ENCODE measurements at places on chromosomes 7 and 10.

DNA sequence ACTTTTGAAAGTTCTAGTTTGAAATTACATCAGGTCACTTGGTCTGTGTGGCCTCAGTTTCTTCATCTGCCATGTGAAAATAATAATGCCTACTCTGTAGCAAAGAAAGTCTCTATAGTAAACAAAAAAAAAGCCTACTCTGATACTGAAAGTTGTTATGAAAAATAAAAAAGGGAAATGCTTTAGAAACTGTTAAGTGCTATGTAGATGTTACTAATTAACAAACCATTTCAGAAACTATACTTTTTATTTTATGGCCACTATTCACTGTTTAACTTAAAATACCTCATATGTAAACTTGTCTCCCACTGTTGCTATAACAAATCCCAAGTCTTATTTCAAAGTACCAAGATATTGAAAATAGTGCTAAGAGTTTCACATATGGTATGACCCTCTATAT, 50.6 kb downstream of the CFTR start:
- ATAC-seq: no peak

- ATAC-seq: peak; percentile 52
Observed at GRCh38 chr7:69839782-69840181, 241.5 kb downstream of the AUTS2 start.

GRCh38 chr7:154871507-154871906, 131.4 kb downstream of the PAXIP1 start:
- ATAC-seq: no peak

- no peak for ATAC-seq
Observed at GRCh38 chr7:68183176-68183575, 1186.5 kb downstream of the TYW1 start.

GRCh38 chr10:48285710-48286109, 11.2 kb upstream of the FRMPD2 start:
- peak; percentile 51 for ATAC-seq

DNA sequence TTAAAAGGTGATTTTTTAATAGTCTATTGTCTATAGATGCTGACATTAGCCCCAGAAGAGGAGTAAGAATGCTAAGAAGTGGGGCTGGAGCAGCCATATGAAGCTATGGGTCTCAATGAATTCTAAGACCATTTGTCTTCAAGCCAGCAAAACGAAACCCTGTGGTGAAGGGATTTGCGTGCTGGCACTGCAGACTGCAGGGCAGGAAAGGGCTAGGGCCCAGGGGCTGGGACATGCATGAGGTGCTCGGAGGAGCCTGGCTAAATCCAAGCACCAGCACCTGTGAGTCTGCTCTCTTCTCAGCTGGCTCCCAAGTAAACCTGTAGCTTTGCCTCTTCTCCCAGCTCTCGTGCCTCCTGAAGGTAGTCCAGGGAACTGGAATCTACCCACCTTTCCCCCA, 1.3 kb upstream of the NDST2 start:
- no peak for ATAC-seq

DNA sequence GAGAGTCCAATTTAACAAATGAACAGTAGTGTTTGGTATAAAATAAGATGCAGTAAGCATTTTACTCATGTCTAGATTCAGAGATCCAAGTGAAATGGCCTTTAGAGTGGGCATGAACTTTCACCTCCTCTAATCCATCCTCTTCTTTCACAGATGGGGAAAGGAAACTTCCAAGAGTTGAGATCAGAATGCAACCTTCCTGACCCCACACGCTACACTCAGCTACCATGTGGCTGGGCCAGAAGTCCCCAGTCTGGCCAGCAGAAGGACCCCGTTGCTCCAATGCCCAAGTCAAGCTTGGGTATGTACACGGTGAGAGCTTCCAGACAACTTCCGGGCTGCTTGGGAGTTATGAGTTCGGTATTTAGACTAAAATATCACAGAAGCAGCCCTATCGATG, 228.0 kb downstream of the ELMO1 start:
- no peak for ATAC-seq

- no peak for ATAC-seq
Observed at GRCh38 chr10:116998172-116998571, 6.8 kb downstream of the SHTN1 start.

- no peak for ATAC-seq
Observed at GRCh38 chr10:88243836-88244730, 339.0 kb downstream of the RNLS start.

DNA sequence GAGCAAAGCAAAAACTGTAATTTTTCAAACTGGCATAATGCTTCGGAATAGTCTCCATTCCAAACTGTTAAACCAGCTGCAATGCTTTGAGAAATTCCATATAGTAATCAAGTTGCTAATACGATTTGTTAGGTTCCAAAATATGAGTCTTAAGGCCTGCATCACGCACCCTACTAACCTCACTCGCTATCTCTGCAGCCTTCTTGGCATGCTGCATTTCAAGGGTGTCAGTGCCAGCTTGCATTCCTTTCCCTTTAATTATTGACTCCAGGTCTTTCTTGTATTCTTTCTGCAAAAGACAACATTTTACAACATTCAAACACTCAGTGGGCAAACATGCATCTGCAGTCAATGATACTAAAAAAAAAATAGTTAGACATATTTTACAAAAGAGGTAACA, 61.8 kb downstream of the NEBL start:
- no peak for ATAC-seq

GRCh38 chr7:110386006-110386405, 704.9 kb upstream of the LRRN3 start:
- ATAC-seq: no peak

DNA sequence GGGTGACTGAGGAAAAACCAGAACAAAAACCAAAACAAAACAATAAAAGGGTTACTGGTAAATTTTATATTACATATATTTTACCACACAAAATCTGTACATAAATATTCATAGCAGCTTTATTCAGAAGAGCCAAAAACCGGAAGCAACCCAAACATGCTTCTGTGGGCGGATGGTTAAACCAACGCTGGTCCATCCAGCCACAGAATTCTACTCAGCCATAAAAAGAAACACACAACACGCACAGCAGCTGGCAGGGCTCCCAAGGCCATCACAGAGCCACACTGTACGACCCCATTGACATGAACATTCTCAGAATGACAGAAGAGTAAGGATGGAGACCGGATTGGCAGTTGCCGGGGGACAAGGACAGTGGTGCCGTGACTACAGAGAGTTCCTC, 83.6 kb downstream of the PROSER2 start:
- ATAC-seq: peak; percentile 40

DNA sequence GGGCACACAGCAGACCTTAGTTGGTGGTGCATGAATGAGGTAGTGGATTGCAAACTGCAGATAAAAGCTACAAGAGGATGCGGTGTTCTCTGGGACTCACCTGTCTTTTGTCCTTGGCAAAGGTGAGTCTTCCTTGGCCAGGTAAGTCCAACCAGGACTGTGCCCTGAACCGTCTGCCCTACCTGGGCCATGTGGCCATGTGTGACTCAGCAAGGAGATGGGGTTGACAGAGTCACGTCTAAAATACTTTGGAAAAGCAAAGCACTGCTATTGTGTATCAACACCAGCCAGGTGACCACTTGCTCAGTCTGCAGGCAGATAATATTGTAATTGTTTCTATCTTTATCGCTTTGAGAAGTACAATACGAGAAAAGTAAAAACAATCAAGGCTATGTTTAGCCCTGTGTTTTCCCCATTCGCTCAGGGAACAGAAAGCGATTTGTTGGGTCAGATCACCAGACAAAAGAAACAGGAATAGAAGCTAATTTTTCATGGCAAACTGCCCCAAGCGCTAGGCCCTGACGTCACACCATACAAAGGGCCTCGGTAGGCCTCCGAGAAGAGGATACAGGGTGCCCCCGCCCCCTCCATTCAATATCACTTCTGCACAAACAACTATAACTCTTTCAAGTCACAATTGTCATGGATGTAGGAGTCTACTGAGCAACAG, 57.3 kb downstream of the FAM53B start:
- ATAC-seq: no peak

DNA sequence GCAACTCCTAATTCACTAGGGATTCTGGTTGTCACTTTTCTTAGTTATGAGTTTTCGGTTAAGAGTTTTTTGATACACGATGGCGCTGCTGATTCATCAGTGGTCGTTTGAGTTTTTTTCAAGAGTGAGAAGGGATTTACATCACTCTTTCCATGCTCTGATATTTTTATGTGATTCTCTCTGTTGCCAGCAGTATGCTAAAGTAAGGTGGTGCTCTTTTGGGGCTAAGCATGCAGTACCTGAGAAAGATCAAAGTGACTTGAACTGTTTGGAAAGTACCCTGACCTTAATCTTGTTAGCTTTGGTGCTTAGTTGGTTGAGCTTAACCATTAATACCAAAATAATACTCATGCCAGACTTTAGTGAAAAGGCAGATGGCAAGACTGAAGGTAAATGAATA, 28.1 kb downstream of the STAMBPL1 start:
- no peak for ATAC-seq

GRCh38 chr7:150790416-150791075, 9.6 kb downstream of the TMEM176B start:
- no peak for ATAC-seq

DNA sequence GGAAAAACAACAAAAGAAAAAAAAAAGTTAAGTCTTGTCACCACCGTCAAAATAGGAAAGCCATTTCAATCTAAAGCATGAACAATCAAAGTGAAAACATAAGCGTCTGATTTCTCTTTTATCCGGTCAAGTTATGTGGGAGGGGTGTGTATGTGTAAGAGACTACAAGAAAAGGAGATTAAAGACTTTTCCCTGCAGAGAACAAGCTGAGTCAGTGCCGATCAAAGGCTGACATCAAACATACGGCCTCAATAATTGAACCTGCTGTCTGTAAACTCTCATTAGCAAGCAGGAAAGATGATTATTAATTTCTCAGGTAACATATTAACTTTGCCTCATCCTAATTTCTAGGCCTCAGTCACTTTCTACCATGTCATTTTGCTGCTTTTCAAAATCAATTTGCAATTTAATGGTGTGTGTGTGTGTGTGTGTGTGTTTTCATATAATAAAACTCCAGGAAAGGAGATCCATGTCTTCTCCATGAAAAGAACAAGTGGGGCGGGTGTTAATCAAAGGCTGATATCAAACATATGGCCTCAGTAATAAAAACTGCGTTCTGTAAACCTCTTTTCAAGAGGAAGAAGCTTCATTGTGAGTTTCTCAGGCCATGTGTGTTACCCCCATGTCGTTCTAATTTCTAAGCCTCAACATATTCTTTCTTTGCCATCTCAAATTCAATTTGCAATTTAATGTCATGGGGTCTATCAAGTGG, 649.1 kb upstream of the SORCS1 start:
- no peak for ATAC-seq

DNA sequence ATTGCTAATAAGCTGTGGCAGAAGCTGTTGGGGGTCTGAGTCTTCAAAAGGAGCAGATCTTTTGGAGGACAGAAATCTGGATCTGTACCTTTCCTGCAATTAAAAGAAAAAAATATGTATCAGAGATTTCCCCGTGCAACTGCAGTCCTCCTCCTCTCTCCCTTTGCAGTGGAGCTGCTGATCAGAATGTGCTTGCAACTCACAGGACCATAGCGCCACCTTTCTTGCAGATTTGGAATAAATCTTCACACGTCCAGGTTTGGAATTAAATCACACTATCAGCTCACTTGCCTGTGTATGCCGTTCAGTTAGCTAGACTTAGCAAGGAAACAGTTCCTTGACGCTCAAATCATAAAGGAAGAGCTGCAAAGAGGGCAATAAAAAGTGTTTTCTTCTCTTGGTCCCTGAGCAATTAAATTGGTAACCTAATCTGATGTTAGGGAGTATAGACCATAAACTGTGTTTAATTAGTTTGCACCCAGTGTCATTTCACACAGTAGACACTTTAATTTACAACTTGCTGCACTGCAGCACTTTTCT, 77.4 kb downstream of the PON1 start:
- no peak for ATAC-seq

- ATAC-seq: peak; percentile 27
Observed at GRCh38 chr7:3453398-3453797, 152.3 kb downstream of the SDK1 start.

DNA sequence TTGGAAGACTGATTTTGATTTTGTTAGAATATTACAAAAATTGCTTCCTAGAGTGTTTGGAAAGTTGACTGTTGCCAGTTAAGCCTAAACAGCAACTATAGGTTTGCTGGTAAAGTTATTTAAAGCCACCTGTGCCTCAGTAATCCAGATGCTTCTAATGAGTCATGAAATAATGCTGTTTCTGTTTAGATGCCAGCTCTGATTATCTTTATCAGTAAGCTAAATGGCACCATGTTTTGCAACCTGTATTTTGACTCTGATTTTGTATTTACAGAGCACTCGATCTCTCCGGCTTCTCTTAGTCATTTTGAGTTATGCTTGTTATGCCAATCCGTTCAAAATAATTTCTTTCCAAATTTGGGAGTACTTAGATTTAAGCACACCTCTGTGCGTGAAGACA, 366.1 kb downstream of the EXOC4 start:
- ATAC-seq: no peak

DNA sequence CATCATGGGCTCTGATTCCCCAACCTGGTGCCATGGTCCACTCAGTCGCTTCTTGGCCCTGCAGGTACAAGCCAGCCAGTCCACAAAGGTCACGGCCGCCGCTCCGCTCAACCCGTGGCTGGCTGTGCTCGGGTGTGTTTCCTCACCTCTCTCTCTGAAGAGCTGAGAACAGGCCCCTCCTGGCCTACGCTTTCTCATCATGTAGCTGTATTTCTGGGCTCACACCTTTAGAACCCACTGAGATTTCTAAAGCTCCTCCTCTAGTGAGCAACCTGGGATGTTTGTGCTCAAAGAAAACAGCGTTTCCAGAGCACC, 30.2 kb downstream of the PTPRN2 start:
- no peak for ATAC-seq

DNA sequence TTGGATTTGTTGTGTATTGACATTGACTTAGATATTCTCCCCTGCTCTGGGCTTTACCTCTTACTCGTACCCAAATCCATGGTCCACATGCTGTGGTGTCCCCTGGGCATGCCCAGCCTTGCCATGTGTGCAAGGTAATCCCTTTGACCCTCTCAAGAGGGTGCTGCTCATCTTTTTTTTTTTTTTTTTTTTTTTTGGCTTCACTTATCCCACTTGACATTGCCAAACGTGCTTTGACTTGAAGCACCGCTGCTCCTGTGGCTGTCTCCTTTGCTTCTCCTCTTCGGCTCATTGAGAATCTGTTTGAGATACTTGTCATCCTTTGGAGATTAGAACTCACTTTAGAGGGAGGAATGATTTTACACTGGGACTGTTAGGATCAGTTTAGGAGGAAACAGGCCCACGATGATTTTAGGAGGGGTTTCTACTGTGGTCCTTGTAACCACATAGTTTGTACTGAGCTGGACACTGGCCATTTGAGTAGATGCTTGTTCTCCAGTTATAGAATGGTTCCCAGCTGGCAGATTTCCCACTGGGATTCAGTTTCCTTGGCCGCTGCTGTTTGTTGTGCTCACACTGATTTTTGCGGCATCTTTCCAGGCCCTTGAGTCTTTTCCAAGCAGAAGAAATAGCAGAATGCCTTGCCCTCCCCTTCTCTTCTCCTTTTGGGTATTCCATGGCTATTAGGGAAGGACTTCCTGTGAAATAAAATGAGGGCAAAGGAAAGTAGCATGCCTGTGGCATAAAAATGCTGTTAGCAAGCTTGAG, 184.8 kb downstream of the AUTS2 start:
- ATAC-seq: no peak
